CD8-positive, alpha-beta memory T cell (primary cell): ENCODE measurements at places on chromosomes 12 and 14.

GRCh38 chr12:61524851-61525250, 735.4 kb upstream of the USP15 start:
- DNase-seq, result no peak

DNA sequence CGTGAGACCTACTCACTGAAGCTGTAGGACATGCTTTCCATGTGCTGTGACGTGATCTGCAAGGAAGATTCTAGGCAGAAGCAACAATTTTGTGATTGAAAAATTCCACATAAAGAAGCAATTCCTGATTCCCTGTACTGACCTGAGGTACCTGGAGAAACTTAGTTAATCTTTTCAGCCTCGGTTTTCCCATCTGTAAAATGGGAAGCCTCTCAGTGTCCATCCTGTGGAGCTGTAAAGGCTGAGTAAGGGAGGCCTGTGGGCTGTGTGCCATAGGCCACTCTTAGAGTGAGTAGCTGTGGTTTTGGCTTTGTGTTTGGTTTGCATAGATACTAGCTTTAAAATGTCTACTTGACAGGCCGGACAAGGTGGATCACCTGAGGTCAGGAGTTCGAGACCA, 50.7 kb downstream of the SFSWAP start:
- DNase-seq, result no peak

DNA sequence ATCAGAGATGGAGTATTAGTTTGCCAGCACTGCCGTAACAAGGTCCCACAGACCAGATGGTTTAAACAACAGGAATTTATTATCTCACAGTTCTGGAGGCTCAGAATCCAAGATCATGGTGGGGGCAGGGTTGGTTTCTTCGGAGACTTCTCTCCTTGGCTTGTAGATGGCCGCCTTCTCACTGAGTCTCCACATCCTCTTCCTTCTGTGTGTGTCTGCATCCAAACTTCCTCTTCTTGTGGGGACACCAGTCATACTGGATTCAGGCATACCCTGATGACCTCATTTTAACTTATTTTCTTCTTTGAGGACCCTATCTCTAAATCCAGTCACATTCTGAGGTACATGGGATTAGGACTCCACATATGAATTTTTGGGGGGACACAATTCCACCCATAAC, 455.5 kb downstream of the RGS6 start:
- DNase-seq, result no peak

DNA sequence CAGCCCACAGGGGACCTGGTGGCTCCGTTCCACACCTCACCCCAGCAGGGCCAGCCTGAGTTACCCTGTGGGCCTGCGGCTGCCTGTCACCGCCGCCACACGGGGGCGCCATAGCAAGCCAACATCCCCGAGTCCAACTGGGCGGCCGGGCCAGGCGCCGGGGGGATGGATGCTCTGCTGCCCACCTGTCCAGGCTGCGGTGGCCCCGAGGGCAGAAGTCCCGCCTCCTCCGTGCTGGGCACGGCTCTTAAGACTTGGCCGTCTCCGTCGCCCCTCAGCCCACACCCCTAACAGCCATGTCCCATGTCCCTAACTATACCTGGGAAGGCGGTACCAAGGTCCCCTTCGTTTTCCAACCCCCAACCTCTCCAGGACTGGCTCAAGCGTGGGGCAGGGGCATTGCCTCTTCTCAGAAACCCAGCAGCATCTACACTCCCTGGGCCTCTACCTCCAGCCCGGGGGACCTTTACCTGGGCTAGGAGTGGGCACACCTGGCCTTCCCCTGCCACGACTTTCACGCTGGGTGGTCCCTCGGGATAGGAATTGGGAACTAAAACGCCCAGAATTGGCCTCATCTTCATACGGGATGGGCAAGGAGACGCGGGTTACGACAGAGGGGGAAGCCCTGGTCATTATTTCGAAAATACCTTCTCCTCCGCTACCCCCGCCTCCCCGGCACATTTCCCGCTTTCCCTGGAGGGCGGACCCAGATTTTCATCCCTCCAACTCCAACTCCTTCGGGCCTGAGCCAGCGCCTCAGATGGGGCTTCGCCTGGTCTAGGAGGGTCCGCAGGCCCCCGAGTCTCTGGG, 1.1 kb upstream of the CYP46A1 start:
- DNase-seq, result peak; percentile 86

DNA sequence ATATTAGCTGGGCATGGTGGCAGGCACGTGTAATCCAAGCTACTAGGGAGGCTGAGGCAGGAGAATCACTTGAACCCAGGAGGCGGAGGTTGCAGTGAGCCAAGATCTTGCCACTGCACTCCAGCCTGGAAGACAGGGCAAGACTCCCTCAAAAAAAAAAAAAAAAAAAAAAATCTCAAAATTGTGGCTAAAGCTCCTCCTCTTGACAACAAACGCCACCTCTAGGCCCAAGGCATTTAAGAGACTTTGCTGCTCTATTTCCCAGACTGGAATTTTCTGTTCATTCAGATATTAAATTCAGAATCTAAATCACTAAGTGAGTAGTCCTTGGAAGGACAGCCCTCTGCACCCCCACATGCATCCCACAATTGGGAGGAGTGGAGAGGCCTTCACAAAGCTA, 1.4 kb downstream of the ZFYVE1 start:
- DNase-seq, result no peak

DNA sequence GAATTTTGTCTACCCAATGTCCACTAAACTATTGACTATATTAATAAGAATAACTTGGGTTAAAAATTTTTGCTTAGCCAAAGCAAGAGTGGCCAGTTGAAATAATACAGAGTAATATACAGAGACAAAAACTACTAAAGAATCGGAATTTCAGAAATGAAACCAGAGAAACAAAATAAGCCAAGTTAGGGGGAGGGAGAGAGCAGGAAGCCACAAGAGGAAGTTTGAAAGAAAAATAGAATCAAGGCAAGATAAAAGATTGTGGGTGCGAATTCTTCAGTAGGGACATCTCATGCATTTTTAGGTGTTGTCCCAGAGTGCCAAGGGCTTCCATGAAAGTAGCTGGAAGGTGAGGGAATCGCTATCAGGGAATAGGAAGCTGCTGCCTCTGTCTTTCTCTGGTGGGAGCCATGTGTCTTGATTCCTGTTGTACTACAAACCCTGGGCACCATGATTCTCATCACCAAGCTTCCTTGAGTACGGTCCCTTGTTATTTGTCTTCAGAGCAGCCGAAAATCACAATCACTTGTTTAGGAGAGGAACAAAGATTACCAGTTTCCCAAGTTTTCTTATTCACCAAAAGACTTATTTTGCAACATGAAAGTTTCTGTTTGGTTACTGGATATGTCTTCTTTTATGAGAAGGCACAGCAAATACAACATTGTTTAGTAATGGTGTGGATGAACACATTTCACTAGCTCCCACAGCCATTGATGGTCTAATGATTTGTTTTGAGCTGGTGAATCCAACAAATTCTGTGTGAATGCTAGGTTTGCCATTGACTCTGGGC, 16.7 kb downstream of the NEUROD4 start:
- no peak for DNase-seq

GRCh38 chr14:52277552-52277951, 10.1 kb downstream of the PTGDR start:
- DNase-seq, result no peak

GRCh38 chr14:94345344-94346064, 22.4 kb upstream of the SERPINA6 start:
- DNase-seq, result no peak

- DNase-seq, result no peak
These were observed 61.5 kb downstream of the NT5DC3 start for GRCh38 chr12:103779410-103780092.

DNA sequence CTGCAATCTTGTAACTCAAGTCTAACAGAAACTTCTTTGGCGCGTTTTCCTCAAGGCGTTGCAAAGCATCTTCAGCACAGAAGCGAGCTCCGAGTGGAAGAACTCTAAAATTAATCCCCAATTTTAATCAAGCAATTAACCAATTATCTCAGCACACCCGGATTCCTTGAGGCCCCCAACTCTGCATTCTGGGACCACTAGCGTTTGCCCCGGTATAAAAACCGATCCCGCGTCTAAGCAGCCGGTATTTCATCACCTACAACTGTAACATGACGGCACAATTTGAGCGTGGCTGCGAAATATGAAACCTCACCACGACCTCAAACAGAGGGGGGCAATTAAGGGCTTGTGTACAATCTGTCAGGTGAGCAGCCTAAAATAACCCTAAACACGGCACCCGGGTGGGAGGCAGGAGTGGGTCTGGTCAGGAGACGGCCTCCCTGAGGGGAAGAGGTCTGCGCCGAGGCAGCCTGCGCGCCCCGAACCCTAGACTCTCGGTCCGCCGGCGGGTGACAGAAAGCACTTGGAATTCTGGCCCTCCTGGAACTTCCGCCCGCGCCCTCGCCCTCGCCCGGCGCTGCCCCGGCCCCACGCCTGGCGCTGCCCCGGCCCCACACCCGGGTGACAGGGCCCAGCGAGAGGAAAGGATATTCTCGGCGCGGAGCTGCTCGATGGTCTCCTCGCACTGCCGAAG, 594 bp downstream of the ZCCHC8 start:
- peak; percentile 73 for DNase-seq

DNA sequence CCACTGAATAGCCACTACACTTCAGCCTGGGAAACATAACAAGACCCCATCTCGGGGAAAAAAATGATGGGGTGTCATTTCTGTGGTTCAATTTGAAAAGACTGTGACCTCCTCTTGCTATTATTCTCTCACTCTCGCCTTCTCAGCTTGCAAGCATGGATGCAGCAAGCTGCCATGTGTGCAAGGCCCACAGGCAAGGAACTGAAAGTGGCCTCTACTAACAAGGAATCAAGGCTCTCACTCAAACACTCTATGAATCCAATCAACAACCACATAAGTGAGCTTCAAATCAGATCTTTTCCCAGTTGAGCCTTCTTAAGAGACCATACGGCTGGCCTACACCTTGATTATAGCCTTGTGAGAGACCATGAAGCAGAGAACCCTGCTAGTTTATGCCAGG, 17.9 kb upstream of the DHRS7 start:
- DNase-seq, result no peak

GRCh38 chr12:101299346-101299745, 19.4 kb downstream of the UTP20 start:
- DNase-seq, result no peak

DNA sequence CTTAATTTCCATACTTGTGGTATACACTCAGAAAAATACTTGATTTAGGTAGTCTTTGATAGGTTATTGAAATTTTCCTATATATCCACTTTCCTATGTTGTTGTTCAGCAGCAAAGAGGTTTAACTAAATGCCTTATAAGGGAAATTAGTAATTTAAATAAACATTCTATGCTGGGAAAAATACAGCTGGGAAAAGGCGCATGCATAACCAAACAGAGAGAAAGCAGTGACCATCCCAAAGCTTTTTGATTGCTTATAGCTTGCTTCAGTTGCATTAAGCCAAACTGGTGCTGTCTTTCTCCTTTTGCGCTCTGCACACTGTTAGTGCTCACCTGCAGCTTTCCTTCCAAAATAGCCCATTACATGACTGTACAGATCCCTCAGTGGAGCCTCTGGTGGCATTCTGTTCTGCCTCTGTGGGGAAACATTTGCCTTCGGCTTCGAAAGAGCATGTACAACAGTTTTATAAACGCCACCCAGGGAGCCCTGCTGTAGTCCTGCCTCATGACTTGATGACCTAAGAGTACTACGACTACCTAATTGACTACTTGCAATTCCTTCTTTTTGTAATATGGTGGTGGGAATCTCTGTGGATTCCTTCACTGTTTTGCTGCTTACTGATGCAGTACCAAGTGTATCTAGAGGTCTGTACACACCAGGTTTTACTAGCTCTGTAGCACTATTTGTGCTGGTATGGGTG, 120.8 kb downstream of the RALGAPA1 start:
- DNase-seq, result no peak

- DNase-seq, result no peak
These were observed 7.6 kb downstream of the KRAS start for GRCh38 chr12:25242981-25243679.

GRCh38 chr14:103057028-103057371, 349 bp downstream of the CDC42BPB start:
- no peak for DNase-seq

DNA sequence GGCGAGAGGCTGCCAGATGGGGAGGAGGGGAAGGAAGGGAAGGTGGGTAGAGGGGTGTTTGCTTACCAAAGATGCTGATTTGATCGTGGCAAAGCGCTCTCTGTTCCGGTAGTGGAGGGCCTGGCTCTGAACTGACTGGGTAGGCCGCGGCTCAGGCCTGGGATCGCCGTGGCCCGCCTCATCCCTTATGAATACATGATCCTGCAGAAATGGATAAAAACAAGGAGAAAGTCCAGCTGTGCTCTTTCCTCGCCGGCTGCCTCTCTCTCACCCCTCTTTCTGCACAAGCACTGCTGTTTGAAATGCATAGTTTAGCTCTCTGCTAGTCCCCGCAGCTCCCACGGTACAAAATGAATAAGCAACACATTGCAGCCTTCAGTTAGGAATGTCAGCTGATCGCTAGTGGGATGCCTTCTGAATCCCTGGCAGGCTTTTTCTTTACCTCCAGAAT, 53.8 kb downstream of the PEBP1 start:
- DNase-seq, result no peak

- DNase-seq, result no peak
These were observed 449.3 kb downstream of the MED13L start for GRCh38 chr12:115828168-115828567.

DNA sequence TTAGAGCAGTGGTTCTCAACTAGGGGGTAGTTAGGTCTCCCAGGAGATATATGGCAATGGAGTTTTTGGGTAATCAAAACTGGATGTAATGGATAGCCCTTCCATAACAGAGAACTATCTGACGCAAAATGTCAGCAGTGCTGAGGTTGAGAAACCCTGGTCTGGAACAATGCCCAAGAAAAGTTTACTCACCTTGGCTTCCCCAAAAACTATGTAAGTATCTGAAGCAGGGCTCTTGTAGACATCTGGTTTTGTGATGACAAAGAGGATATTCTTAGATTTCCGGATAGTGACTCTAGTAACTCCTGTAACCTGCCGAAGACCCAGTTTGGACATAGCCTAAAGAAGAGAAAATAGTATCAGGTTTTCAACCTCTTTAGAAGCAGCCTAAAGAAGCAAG, 11.8 kb downstream of the NACA start:
- DNase-seq, result no peak

DNA sequence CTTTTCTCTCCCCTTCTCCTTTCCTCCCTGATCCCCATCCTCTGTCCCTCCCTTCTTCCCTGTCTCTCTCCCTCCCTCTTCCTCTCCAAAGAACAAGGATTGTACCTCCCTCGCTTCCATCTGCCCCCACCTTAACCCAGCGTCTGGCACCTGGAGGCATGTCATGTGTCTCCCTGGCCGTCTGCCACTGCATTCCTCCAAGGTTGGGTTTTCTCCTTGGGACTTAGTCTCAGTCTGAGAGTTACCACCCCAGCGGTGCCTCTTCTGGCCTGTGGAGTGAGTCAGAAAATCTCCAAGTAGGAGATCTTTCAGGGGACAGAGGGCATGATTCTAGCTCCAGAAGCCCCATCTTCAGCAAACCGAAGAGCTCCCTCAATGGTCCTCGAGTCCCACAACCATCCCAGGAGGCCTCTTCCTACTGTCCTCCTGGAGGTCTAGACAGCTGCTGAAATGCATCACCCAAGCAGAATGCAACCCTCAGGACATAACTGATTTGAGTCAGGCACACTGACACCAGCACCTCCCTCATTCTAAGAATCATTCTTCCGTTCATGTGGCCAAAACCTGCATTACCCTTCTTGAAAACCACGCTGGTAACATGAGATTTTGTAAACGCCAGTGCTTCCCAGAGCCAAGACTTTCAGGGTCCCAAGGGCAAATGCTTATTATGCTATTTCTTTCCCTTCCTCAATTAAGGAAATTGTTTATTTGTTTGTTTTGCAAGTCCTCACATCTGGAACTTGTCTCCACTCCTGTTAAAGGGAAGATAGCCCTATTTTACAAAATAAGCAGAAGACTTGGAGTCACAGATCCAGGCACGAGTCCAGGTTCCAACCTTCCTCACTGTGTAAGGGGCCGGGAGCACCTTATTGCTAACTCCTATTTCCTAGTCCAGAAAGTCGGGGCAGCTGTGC, 463.2 kb downstream of the BCL11B start:
- DNase-seq, result no peak
